ENCODE measurements at places on chromosomes 1 and 21.

DNA sequence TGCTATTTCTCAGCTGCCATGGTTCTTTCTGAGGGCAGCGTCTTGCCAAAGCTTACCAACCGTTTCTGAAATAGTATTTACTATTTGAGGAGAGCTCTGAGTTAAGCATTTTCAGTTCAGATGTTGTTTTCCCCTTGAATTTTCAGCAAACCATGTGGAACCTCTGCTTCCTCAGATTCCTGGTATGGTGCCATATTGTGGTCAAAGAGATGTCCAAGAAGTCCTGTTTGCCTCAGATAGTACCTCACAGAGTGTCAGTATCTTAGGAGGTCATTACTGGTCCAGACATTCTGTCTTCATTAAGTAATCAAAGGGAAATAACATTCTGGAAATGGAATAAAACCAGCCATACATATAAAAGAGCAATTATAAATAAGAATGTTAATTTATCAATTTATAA is 36.6 kb downstream of the VANGL2 start:
- no peak for DNase-seq

DNA sequence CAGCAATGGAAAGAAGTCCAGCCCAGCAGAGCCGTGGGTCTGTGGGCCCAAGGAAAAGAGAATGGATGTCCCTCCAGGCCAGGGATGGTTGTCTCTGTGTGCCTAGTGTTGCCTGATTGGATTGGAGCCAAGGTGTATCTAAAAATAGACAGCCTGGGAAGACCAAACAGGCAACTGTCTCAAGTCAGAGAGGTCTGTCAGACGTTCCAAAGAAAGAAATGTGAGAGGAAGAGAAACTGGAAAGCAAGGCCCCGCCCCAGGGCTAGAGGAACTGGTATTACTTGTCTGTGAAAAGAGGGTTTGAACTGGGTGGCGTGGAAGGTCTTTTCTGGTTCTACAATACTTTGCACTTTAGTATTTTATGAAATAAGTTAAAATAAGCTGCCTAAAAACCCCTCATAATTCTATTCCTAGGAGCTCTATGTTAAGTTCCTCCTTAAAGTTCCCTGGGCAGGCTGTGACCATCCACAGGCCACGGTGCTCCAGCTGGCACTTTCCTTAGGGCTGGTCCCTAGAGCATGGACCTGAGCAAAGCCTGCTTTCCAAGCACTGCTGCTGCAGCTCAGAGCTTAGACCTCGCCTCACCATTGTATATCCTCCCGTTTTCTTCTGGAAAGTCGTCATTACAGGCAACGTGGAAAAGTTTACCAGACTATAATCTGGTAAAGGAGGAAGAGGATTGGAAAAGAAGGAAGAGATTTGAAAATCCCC is 151.6 kb downstream of the DISC1 start:
- no peak for DNase-seq

DNA sequence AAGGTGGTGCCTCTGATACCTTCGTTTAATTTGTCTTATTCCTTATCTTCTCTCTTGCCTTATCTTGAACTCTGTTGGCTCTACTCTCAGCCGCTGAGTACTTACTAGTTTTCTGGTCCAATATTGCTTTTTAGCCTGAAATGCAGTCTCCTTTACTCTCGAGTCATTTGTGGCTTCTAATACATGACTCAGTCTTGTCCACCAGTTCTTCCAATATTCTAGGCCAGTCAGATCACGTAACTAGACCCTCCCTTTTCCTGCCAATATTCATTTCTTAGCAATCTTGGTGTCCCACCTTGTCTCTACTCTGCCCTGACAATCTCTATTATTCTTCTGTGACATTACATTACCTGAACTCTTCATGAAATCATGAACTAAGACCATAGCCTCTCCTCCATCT is 555.8 kb downstream of the DPYD start:
- no peak for DNase-seq

DNA sequence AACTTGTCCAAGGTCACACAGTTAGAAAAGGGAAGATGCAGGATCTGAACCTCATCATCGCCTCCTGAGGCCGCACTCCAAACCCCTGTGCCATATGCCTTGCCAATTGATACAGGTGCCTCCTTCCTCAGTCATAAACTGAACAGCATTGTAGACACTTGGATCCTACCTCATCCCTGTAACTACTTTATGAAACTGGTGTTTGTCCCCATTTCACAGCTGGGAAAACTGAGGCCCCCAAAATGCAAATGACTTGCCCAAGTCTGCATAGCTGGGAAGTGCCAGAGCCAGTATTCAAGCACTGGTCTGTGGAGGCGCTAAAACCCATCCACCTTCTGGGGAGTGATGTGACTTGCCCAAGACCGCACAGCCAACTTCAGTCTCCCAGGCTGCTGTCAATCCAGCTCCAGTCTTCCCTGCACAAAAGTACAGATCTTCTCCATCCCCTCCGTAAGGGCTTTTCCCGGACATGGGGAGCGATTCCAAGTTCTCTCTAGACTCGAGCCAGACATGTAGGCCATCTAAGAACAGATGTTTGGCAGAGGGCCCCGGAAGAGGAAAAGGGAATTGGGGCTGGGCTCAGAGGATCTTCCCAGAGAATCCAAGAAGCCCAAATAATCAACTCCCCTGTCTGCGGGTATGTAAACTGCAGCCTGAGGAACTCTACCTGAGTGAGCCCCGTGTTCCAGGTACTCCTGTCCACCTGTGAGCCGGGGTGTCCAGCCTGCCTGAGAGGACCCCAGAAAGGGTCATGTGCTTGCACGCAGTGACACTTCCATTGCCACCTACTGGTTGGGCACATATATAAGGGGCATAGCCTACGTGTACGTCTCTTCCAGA is 60.5 kb downstream of the SYT2 start:
- no peak for DNase-seq

GRCh38 chr1:97781762-97782337 is 139.0 kb downstream of the DPYD start:
- DNase-seq = no peak

- no peak for DNase-seq
Observed at GRCh38 chr1:179866616-179867015, 11.0 kb downstream of the TOR1AIP2 start.

DNA sequence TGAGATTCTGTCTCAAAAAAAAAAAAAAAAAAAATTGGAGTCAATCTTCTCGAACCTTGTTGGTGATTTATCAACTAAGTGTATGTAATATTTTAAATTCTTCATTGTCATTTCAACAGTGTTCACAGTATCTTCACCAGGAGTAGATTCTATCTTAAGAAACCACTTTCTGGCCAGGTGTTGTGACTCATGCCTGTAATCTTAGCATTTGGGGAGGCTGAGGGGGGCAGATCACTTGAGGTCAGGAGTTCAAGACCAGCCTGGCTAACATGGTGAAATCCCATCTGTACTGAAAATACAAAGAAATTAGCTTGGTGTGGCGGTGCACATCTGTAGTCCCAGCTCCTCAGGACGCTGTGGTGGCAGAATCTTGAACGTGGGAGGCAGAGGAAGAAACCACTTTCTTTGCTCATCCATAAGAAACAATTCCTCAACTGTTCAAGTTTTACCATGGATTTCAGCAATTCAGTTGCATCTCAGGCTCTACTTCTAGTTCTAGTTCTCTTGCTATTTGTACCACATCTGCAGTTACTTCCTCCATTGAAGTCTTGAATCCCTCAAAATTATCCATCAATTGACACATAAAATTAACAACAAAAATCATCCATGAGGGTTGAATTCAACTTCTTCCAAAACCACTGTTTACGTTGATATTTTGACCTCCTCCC is 30.4 kb upstream of the EYA3 start:
- no peak for DNase-seq

- no peak for DNase-seq
Observed at GRCh38 chr1:212951126-212951946, 995 bp downstream of the VASH2 start.

- DNase-seq = no peak
Observed at GRCh38 chr1:245933431-245934045, 573.5 kb downstream of the SMYD3 start.

- DNase-seq = no peak
Observed at GRCh38 chr1:95096218-95096841, 20.8 kb upstream of the TLCD4 start.

- DNase-seq = no peak
Observed at GRCh38 chr1:231853588-231854207, 227.1 kb downstream of the DISC1 start.
